ENCODE measurements at places on chromosomes 5 and 9. TPM values are rescaled to one million over a fixed set of nuclear protein-coding genes. Genes with fewer than 3 reads are reported as not detected.
A peak's percentile ranks its signal among the peaks of the same experiment; 100 is the strongest.

- H3K36me3 ChIP-seq: peaks cover 18% of the 10 kb centered on the region
- no peak overlapping the region for H3K27ac ChIP-seq
- H3K4me1 ChIP-seq: peaks cover 19% of the 10 kb centered on the region
- peak overlapping the region; percentile 41 for H3K4me3 ChIP-seq
Observed at GRCh38 chr5:16713386-16713928, 96.7 kb upstream of the RETREG1 start.

DNA sequence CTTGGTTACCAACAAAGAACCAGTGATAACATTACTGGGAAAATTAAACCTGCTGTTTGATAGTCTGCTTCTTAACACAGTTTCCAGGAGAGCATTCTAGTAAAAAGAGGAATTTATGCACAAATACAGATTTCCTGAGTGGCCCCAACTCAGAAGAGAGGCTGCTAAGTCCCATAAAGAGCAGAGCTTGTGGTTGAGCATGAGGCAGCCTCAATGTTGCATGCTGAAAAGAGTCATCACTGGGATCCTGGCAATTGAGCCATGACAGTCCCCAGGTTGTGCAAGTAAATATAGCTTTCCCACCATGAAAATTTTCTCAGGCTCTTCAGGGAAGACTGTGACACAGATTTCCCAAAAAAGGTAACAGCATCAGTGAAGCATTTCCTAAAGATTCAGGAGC, 47.5 kb upstream of the ADRB2 start:
- no peak for DNase-seq
- no peak overlapping the region for H3K27ac ChIP-seq
- H3K4me3 ChIP-seq: no peak overlapping the region
- H3K27me3 ChIP-seq: no peaks in the 10 kb centered on the region

DNA sequence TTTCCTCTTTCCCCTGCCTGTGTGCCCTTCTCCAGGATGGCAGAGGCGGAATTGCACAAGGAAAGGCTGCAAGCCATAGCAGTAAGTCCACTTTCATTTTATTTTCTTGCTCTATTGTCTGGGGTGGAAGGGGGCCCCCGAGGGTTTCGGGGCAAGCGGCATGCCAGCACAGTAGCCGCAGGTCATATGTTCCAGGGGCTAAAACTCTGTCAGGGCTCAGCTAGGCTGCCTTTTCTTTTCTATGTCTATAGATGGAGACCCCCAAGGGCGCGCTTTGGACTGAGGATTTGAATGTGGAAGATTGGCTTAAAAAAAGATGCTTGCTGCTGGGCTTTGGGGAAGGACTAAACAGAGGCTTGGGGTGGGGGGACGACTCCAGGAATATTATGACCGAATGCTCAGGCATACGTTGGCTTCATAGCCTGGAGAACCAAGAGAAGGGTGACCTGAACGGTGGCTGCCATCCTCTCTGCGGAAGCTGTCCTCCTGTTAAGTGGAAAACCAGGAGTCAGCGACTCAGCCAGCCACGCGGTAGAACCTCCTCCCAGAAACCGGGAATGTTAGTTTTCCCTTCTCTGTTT, 545 bp downstream of the PALM2AKAP2 start:
- H3K4me3 ChIP-seq: peak overlapping the region; percentile 98
- no peak for DNase-seq

- peaks cover 18% of the 10 kb centered on the region for H3K27me3 ChIP-seq
- peaks cover 2% of the 10 kb centered on the region for H3K36me3 ChIP-seq
- no peak for DNase-seq
- H3K27ac ChIP-seq: no peak overlapping the region
- H3K4me3 ChIP-seq: no peak overlapping the region
Observed at GRCh38 chr5:111255169-111255568, 31.0 kb downstream of the CAMK4 start.

DNA sequence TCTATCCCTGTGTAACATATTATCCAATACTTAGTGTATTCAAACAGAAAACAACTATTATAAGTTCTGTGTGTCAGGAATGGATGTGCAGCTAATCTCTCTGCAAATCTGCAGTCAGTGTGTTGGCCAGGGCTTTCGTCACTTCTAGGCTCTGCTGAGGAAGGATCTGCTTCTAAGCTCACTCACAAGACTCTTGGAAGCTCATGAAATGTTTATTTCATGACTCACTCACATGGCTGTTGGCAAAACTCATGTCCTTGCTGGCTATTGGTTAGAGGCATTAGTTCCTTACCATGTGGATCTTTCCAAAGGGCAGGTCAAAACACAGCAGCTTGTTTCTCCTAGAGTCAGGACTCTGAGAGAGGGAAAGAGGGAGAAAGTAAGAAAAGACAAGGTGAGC, 367.4 kb upstream of the SMARCA2 start:
- H3K36me3 ChIP-seq: no peaks in the 10 kb centered on the region
- no peak overlapping the region for H3K4me3 ChIP-seq
- H3K27me3 ChIP-seq: no peaks in the 10 kb centered on the region
- no peak for DNase-seq

GRCh38 chr5:172683645-172684471, 42.8 kb downstream of the NEURL1B start:
- no peak for DNase-seq
- H3K4me1 ChIP-seq: peaks cover 14% of the 10 kb centered on the region
- no peak overlapping the region for H3K27ac ChIP-seq

- H3K4me3 ChIP-seq: no peak overlapping the region
- peaks cover 17% of the 10 kb centered on the region for H3K36me3 ChIP-seq
- no peaks in the 10 kb centered on the region for H3K27me3 ChIP-seq
- H3K27ac ChIP-seq: no peak overlapping the region
- DNase-seq: no peak
Observed at GRCh38 chr9:125948887-125949596, 201.9 kb downstream of the PBX3 start.

GRCh38 chr9:124652203-124652602, 118.9 kb downstream of the NR6A1 start:
- H3K4me1 ChIP-seq: peaks cover 17% of the 10 kb centered on the region
- H3K36me3 ChIP-seq: no peaks in the 10 kb centered on the region
- DNase-seq: no peak
- no peaks in the 10 kb centered on the region for H3K27me3 ChIP-seq
- H3K4me3 ChIP-seq: peak overlapping the region; percentile 7

DNA sequence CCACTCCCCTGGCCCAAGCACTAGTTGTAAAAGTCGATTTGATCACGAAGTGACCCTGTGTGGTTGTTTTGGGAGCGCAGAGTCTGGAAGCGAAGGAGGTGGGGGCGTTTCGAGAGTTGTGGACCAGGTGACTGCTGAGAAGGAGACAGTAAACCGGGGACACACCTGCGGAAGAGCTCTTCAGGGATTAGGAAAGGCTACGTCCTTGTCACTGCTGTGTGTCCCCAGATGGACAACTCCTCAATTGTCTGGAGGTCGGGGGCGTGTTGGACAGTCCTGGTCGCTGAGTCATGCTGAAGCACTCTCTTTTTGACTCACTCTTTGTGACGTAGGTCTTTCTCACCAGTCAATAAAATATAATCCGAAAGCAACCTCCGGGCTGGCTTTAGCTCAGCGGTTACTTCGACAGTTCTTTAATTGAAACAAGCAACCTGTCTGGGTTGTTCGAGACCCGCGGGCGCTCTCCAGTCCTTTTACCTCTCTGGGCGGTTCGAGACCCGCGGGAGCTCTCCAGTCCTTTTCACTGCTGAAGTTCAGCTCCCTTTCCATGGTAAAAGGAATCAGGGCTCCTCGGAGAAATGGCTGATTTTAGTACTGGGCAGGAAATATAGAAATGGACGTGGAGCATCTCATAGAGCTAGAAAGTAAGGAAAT, 10.8 kb downstream of the ZMAT2 start:
- H3K27ac ChIP-seq: peak overlapping the region; percentile 96
- DNase-seq: peak; percentile 96
- H3K4me1 ChIP-seq: peaks cover 16% of the 10 kb centered on the region
- H3K27me3 ChIP-seq: no peaks in the 10 kb centered on the region
- peaks cover 9% of the 10 kb centered on the region for H3K36me3 ChIP-seq

DNA sequence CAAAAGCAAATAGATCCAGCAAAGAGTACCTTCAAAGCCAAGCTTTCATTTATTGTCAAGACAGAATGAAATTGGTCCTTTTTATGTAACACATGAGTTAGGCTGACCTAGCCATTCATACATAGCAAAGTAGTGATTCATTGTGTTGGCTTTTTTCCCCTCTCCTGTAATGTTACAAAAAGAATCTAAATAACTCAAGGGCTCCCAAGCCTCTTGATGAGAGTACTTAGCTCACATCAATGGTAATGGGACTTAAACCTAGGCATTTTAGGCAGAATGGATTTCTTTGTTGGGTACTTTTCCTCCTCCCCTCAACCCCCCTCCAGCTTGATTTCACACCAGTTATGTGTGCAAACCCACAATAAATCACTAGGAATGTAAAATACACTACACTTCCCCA, 123.7 kb downstream of the EBF1 start:
- peak overlapping the region; percentile 95 for H3K27ac ChIP-seq
- peaks cover 61% of the 10 kb centered on the region for H3K4me1 ChIP-seq
- H3K36me3 ChIP-seq: peaks cover 2% of the 10 kb centered on the region
- H3K4me3 ChIP-seq: no peak overlapping the region
- H3K27me3 ChIP-seq: no peaks in the 10 kb centered on the region
- no peak for DNase-seq

DNA sequence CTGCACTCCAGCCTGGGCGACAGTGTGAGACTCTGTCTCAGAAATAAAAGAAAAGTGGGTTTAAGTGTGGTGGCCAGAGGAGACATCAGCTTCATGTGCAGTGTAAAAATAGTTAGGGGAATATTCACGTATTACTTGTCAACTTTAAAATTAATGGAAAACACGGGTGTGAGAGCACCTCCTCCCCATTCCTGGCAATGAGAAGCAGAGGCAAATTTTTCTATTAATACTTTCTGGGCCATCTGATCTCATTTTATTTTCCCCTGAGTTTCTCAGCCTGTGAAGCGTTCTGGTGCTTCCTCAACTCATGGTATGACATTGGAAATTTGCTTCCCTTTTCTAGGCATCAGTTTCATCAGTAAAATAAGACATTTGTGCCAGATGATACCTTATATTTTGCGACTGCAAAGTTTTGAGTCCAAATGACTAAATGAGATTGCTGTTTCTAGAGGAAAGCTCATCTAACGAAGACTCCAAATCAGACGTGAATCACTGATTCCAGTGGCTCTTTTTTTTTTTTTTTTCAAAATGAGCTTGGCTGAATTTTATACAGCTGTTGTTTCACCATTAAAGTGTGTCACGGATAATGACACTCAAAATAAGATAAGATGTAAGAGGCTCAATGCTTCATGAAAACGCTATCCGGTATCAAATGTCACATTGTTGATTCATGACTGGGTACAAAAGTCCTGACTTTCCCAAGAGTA, 104.6 kb downstream of the MSX2 start:
- H3K27ac ChIP-seq: peak overlapping the region; percentile 76
- H3K27me3 ChIP-seq: no peaks in the 10 kb centered on the region
- H3K4me1 ChIP-seq: peaks cover 55% of the 10 kb centered on the region
- H3K4me3 ChIP-seq: no peak overlapping the region
- no peaks in the 10 kb centered on the region for H3K36me3 ChIP-seq

GRCh38 chr5:150017226-150018005, 16.9 kb downstream of the HMGXB3 start:
- H3K4me1 ChIP-seq: peaks cover 43% of the 10 kb centered on the region
- H3K36me3 ChIP-seq: peaks cover 58% of the 10 kb centered on the region
- H3K27me3 ChIP-seq: no peaks in the 10 kb centered on the region
- H3K27ac ChIP-seq: no peak overlapping the region
- no peak for DNase-seq
- H3K4me3 ChIP-seq: no peak overlapping the region

- H3K4me3 ChIP-seq: no peak overlapping the region
- H3K27ac ChIP-seq: no peak overlapping the region
- no peaks in the 10 kb centered on the region for H3K36me3 ChIP-seq
- DNase-seq: no peak
- H3K4me1 ChIP-seq: no peaks in the 10 kb centered on the region
Observed at GRCh38 chr9:36855448-36856315, 178.4 kb downstream of the PAX5 start.

GRCh38 chr9:25078202-25078601, 532.5 kb upstream of the IZUMO3 start:
- H3K4me1 ChIP-seq: no peaks in the 10 kb centered on the region
- no peaks in the 10 kb centered on the region for H3K36me3 ChIP-seq
- no peak for DNase-seq
- no peaks in the 10 kb centered on the region for H3K27me3 ChIP-seq
- no peak overlapping the region for H3K4me3 ChIP-seq
- H3K27ac ChIP-seq: no peak overlapping the region

EPB41L4B gene
- 4.1 TPM for total RNA-seq

CA9 gene
- 3.6 TPM for total RNA-seq

DMRT3 gene
- total RNA-seq: not detected

AIF1L gene
- 33.1 TPM for total RNA-seq

IFNA6 gene
- not detected for total RNA-seq

PCDHGA6 gene
- 0.65 TPM for total RNA-seq

CACNA1B gene
- 0.31 TPM for total RNA-seq

GABRA6 gene
- not detected for total RNA-seq

STPG3 gene
- not detected for total RNA-seq

RUFY1 gene
- 34.4 TPM for total RNA-seq

ZNF608 gene
- total RNA-seq: 36.3 TPM

Measured in chondrocyte (in vitro differentiated cells).